ENCODE measurements at places on chromosomes 16 and 17.

- DNase-seq: no peak
Measured at GRCh38 chr17:77109764-77110359, 30.9 kb upstream of the SEC14L1 start.

GRCh38 chr17:70525961-70526360, 356.6 kb downstream of the KCNJ2 start:
- no peak for DNase-seq

GRCh38 chr17:20262226-20263114, 204.9 kb downstream of the LGALS9B start:
- DNase-seq: no peak

DNA sequence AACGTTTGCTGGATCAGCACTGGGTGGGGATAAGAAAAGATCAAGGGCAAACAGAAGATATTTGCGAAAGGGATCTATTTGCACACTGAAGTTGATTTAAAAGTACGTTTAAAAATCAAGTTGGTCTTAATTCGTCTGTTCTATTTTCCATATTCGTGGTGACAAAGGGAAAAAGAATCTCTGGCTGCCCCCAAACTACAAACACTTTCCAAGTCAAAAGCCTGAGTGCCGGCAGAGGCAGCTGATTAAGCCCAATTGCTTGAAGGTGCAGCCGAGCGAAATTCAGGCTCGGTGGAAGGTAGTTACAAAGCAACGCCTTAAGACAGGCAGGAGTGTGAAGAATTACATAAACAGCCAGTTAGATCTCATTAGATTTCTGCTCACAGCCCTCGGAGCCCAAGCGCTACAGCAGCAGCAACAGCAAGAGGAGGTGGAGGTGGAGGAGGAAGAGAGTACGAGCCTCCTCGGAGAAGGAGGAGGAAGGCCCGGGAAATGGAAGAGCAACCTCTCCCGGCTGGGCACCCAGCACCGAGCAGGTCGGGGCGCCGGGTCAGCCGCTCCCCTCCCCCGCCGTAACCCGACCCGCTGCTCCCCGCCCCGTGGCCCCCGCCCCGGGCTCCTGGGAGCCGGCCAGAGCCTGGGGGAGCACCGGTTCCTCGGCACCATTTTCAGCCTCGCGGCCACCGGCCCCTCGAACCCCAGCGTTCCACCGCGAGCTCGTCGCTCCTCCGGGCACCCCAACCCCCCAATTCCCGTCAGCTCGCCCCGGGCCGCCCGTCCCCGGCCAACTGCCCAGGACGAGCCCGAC, 890 bp downstream of the TOB1 start:
- peak; percentile 27 for DNase-seq

DNA sequence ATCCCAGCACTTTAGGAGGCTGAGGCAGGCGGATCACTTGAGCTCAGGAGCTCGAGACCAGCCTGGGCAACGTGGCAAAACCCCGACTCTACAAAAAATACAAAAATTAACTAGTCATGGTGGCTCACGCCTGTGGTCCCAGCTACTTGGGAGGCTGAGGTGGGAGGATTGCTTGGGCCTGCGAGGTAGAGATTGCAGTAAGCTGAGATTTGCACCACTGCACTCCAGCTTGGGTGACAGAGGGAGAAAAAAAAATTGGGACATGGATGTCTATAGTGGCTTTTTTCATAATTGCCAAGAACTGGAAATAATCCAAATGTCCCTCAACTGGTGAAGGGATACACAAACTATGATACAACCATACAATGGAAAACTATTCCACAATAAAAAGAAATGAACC, 28.6 kb downstream of the OSBPL7 start:
- no peak for DNase-seq

- DNase-seq: no peak
Measured at GRCh38 chr16:1816396-1817275, 10.0 kb downstream of the HAGH start.

DNA sequence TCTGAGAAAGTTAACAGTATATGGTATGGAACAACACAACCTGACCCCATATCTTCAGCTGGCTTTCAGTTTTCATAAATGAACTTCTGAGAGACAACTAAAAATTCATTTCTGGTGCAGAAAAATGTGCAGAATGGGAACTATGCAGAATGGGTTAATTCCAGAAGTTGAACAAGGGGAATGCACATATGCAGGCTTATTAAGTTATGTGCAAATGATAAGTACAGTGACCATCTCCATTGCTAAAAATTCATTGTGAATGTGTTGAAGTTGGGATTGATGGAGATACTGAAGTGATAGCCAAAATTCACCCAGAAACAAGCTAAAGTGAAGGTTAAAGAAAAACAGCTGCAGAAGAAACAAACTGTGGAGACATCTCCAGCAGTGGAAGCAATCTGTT, 315.8 kb downstream of the CA10 start:
- DNase-seq: no peak

GRCh38 chr17:3020381-3020780, 43.0 kb downstream of the OR1D5 start:
- no peak for DNase-seq

DNA sequence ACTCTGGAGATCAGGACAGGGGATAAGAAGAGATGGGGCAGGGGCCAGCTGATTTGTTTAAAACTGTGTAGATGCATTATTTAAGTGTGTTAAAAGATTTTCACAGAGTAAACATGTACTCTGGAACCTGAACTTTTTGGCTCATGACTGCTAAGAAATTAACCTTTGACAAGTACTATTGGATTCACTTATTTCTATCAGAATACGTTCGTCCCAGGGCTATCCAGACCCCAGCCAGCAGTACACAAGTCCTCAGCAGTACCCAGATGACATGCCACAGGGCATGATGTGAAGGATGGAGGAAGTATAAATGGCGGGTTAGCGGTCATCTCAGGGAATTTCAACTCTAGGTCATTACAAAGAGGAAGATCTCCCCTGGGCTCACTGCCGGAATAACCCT, 253.7 kb downstream of the STX8 start:
- no peak for DNase-seq

DNA sequence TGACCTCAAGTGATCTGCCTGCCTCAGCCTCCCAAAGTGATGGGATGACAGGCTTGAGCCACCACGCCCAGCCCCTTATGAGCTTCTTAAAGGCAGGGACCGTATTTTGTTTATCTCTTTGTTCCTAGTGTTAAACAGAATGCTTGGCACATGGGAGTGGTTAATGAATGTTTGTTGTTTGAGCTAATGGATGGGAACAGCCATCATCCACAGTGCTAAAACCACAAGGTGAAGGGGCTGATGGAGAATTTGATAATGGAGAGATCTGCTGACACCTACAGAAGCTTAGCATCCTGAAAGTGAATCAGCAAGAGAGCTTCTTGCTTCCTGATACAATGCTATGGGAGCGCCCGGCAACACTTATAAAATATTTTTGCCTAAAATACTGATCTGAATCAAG, 8.6 kb upstream of the CDH1 start:
- DNase-seq: no peak

DNA sequence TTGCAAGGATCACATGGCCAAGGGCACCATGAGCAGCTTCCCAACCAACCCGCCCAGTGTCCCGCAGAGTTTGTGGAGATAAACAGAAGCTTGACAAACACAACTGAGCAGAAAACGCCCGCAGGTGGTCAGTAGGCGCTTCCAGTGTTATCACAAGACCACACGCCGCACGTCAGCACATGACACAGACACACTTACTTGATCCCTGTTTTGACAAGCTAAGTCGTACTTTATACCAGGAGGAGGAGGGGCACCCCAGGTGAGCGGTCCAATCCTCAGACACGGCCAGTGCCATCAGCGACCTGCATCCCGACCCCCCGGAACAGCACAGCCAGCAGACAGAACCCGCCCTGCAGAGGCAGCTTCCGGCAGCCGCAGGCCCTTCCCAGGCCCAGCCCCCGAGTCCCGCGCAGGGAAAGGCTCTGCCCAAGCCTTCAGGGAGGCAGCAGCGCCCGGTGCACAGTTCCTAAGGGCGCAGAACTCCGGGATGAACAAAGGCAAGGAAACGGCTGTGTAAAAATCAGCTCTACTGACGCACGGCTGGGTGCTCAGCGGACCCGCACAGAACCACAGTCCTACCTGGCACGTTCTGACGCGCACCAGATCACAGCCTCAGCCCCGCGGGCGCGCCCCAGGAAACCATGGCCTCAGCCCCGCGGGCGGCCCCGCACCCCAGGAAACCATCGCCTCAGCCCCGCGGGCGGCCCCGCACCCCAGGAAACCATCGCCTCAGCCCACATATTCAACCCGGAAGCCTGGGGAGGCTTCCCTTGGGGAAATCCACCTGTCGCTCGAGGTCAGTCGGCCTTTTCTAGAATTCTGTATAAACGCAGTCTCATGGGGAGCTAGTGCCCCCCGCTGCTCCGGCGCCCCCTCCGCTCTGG, 27.8 kb downstream of the AXIN1 start:
- DNase-seq: peak; percentile 28

DNA sequence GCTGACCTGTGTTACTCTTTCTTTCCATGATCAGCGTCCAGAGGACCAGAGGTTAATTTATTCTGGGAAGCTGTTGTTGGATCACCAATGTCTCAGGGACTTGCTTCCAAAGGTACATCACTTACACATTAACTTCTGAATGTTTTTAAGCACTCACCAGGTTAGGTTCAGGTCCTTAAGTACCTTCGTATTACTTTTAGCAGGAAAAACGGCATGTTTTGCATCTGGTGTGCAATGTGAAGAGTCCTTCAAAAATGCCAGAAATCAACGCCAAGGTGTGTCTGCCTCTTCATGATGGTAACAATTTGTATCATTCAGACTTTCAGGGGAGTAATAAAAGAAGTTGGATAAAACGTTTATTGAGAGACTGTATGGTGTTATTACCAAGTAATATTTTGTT, 3.3 kb downstream of the HERPUD1 start:
- no peak for DNase-seq

DNA sequence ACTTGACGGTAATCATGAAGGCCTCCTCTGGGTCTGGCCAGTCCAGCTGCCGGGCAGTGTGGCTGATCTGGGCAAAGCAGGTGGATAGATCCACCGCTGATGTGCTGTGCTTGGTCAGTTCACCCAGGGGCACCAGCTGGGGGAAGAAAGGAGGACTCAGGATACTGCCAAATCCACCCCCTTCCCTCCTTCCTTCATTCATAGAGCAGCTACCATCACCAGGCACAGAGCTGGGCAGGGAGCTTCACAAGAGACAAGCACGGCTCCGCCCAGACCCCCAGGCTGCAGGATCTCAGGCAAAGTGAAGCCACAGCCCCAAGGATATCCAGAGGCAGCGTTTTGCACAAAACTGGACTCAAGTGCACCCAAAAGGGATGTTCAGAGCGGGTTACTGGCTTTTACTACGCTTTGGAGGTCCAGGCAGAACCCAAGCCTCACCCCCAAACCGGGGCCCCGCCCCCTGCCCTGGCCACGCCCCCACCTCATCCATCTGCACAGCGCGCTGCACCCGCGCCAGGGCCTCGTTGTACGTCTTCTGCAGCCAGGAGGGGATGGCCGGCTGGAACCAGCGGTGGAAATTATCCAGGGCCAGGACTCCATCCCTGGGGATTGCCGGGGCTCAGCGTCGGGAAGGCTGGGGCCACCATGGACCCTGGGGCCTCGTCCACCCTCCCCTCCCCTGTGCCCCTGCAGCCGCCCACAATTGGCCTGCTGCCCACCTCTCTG, 9.1 kb downstream of the UNC13D start:
- no peak for DNase-seq

- peak; percentile 82 for DNase-seq
Measured at GRCh38 chr17:7561589-7562207, at the start of gene SENP3. TSS of gene SENP3 (plus strand) at chr17:7561919. CDS start at chr17:7563077, 1,158 bp downstream.

DNA sequence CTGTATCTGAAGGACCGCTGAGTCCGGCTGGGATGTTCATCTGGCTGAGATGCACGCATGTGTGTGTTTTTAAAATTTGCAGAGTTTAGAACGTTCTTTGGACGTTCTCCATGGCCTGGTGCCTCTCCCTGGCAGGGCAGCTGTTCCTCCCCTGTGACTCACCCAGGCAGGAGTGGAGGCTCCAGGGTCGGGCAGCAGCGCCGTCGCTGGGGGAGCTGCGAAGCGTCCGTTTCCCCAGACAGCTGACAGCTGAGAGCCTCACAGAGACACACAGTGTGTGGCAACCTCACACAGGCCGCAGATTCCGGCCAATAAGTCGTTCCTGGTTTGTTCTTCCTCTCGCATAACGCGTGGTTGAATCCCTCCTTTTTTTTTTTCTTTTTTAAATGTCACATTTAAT, 80.6 kb downstream of the OR1D5 start:
- DNase-seq: no peak

GRCh38 chr17:74515941-74516340, 15.3 kb downstream of the CD300LB start:
- DNase-seq: no peak

DNA sequence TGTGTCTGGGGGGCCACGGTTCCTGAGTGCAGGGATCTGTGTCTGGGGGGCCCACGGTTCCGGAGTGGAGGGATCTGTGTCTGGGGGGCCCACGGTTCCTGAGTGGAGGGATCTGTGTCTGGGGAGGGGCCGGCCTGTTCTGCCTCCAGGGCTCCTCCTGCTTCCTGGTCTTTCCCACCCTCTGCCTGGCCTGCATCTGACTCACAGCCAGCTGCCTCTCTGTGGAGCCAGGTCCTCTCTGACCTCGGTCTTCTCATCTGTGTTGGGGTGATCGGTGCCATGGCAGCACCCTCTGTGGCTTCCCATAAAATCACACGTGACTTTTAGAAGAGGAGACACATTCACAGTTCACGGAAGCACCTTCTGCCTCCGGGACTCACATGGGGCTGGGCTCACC, 50.3 kb downstream of the ZFPM1 start:
- no peak for DNase-seq

DNA sequence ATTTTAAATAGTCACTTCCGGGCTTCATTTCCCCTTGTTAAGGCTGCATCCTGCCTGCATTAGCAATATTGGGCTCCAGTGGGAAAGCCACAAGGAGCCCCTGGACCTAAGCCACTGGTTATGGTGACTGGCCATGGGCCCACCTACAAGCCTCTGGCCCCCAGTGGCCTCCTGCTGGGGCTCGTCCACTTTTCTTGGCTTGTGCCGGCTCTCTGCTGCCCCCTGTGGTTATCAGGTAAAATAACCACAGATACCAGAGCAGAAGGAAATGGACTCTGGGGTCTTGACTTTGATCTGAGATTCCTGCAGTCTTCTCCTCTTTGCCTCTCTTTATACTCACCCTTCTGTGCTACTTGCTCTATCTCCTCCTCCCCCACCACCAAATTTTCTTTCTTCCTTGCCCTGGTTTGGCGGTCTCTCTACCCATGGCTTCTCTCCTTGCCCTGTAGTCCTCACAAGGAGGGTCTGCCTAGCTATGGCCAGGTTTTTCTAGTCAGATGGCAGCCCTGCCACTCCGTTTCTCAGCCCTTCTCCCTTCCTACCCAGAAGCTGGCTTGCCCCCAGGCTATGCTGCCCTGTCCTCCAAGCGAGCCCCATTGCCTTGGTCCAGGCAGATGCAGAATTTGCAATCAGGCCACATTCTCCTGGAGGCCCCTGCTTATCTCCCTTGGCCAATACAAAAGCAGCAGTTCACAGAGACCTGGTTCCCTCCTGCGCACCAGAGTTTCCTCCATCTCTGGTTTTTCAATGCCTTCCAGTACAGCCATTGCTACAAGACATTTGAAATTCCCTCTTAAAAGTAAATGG, 82.9 kb upstream of the RCVRN start:
- no peak for DNase-seq

- no peak for DNase-seq
Measured at GRCh38 chr17:61783120-61783519, 80.2 kb downstream of the BRIP1 start.

GRCh38 chr16:918068-918467, 52.7 kb downstream of the LMF1 start:
- no peak for DNase-seq
